ENCODE measurements at places on chromosomes 2 and 18. TPM values are rescaled to one million over a fixed set of nuclear protein-coding genes. Genes with fewer than 3 reads are reported as not detected.

- no peak for DNase-seq
Measured at GRCh38 chr18:67385455-67385854, 131.1 kb downstream of the DSEL start.

- DNase-seq, result no peak
Measured at GRCh38 chr18:40357536-40357935, 1597.5 kb upstream of the PIK3C3 start.

SP140 gene
- 46.8 TPM for total RNA-seq

TCF23 gene
- not detected for total RNA-seq

KCTD1 gene
- total RNA-seq, result 3.4 TPM

- no peak for DNase-seq
Measured at GRCh38 chr2:161425728-161426454, 9.8 kb downstream of the TBR1 start.

C2orf78 gene
- not detected for total RNA-seq

DNA sequence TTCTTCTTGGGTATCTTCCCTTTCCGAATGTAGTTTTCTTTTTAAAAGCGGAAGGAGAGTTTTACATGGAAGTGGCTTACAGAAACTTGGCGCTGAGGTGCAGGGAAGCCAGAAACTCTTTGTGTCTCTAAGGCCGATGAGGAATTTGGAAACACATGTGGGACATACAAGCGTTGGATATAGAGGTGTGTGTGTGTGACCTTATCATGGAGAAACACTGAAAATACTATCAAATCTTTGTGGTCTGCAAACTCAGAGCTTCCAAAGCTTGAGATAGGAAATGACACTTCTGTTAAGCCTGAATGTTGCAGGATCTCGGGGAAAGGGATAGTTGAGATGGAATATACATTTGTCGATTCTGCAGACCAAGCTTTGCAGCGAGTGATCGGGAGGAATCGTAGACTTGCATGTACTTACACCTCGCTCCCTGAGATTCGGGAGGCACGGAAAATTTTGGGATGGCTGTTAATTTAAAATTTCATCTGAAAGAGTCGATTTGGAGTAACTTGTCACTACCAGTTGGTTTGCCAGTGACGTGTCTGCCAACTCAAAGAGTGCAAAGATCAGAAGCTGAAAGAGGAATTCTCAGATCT is 1.0 kb downstream of the NAB1 start:
- DNase-seq, result no peak

GRCh38 chr2:172833898-172834297 is 98.3 kb downstream of the RAPGEF4 start:
- DNase-seq, result no peak

DNA sequence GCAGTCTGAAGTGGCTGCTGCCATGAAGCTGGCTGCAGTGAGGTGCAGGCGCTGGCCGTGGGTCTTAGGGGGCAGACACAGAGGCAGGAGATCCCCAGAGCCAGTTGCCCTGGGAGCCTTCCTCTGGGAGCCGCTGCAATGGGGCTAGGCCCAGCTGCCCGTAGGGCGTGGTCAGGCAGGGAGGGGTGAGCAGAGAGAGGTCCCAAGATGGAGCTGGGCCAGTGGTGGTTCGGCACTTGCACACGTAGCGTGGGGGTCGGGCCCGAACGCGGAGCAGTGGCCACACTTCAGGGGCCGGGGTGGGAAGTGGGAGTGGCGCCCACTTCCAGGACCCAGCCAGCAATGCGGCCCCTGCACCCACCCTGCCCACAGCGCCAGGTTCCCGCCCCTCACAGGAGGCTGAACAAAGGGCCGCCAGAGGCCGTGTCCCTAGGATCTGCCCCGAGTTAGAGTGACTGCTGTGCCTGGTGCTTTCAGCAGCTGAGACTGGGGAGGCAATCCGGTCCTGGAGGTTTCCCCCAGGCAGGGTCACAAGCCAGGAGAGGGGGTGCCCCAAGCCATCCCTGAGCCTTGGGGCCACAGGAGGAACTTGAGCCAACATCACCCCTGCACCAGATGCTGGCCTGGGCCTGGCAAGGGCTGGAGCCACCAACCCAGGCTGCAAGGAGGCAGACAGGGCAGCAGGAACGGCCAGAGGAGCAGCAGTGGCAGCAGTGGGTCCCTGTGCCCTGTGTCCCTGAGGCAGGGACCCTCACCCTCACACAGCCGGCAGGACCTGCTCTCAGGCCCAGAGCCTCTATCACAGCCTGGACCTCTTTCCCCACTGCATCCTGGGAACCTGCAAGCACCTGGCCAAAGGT is 21.3 kb upstream of the SP140L start:
- no peak for DNase-seq

GRCh38 chr2:240319855-240320203 is 115.6 kb upstream of the GPC1 start:
- DNase-seq, result no peak
